ENCODE measurements at places on chromosomes 13 and 19.

DNA sequence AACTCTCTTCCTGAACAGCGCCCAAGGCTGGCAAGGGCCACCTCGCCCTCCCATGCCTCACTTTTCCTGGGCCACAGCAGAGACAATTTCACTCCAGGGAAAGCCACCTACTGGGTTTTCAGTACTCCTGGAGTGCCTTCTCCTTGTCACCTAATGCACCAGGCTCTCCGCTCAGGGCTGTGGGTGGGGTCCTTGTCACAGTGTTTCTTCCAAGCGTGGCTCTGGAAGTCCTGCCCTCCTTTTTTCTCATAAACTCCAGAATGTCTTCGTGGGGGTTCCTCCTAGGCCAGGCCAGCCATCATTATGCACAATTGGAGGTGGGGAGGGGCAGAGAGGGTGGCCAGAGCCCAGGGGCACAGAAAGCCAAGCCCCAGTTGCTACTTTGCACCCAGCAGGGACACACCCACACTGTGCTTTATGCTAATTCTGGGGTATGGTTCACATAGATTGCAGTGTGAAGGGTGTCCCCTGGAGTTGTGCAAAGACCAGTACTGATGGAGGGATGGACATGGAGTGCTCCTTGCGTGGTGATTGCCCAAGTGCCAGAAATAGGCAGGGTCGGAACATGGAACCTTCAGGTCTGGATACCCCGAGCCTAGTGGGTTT is 78.8 kb downstream of the CHST8 start:
- DNase-seq: no peak

DNA sequence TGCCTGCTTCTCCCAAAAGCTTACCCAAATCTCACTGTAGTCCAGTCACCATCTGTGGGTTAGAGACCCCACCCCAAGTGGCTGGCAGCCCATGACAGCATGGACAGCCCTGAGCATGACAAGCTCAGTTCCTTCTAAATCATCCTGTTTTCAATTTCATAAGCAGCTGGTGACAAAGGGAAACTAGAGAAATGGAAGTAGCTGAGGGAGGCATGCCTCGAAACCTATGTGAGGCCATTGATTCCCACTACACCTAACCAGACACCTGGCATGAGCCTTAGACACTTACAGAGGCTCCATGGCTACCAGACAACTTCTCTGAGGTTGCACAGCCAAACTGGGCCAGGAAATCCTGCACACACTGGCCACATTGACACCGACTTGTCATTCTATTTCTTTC is 56.2 kb downstream of the ABCC4 start:
- DNase-seq: no peak

GRCh38 chr19:50051964-50052363 is 26.2 kb downstream of the ZNF473 start:
- DNase-seq: no peak

DNA sequence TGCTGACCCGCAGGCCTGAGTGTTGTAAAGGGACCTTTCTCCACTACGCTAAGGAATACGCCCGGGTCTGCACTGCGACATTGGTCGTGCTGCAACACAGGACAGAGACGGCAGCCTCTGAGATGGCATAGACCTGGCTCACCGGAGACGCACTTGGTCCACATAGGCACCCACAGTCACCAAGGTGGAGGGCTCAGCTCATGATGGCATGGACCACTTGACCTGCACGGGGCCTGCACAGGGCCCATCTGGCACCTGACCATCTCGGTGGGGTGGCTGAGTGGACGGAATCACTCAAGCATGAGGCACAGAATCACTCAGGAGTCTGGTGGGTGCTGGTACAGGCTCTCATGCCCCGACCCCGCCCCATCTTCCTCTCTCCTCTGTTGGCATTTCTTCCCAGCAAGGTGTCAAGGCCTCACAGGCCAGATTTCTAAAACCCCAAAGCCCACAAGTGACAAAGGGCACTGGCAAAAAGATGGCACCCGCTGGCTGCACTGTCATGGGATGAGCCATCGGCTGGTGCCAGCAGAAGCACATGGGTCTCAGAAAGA is 45.9 kb downstream of the TSHZ3 start:
- DNase-seq: no peak

DNA sequence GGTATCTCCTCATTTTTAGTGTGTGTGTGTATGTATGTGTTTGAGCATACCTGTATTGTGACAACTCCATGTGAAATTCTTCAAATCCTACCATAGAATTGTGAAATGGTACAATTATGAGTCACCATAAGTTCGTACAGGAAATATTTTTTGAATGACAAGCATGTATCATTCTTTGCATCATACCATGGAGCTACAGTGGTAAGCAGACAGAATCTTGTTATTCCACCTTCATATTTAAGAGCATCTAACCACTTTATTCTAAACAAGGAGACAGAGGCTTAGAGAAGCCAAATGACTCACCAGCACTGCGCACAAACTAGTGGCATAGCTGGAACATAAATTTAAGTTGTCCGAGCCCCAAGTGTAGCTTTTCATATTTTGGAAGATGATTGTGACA is 4.5 kb upstream of the EPSTI1 start:
- DNase-seq: no peak

- DNase-seq: no peak
Observed at GRCh38 chr13:100513987-100514670, 74.5 kb downstream of the GGACT start.

GRCh38 chr13:98286799-98287198 is 109.7 kb upstream of the RNF113B start:
- no peak for DNase-seq

GRCh38 chr13:30453727-30454126 is 12.0 kb downstream of the HMGB1 start:
- DNase-seq: no peak

GRCh38 chr13:24081387-24081786 is 79.1 kb upstream of the SPATA13 start:
- DNase-seq: no peak

DNA sequence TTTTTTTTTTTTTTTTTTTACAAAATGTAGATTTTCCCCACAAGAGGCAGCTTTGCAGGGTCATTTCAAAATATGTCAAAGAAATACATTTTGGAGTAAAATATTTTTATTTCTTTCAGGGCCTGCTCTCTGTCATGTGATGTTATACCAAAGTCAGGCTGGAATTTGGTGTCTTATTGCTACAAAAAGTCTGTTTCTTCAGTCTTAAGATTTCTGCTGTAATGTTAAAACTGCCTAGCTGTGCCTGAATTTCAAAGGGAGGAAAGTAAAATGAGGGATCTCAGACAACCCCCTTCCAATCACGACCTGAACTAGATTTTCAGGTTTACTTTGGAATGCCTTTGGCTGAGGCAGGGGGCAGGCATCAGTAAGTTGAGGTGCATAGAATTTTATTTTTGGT is 12.8 kb upstream of the GTF2F2 start:
- DNase-seq: no peak

- DNase-seq: no peak
Observed at GRCh38 chr13:67118277-67118676, 111.9 kb downstream of the PCDH9 start.

DNA sequence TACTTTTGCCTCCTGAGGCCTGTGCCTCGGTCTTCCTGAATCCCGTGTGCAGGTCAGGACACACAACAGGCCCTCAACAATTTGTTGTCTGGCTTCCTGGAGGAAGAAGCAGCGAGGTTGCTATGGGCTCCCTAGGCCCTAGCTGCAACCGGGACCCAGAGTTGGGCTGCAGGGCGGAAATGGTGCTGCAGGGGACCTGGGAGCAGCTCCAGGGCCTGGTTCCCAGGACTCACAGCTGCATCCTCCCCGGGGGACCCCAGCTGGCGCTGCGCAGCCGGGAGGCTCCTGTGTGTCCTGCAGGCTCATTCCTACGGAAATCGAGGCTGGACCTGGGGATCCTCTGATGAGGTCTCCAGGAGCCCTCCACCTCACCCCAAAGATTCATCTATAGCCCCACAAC is 999 bp upstream of the TNFAIP8L1 start:
- no peak for DNase-seq

DNA sequence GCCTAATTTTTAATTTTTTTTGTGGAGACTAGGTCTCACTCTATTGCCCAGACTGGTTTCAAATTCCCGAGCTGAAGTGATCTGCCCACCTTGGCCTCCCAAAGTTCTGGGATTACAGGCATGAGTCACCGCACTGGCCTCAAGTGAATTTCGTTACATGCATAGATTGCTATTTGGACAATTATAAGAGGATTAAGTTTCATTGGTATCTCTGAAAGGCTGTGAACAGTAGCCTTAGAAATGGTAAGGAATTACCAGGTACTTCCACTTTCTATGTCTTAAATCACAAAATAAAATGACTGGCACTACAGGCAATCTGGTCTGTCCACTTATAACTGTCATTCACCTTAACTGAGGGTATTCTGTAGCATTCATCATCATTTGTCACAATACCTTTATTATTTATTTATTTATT is 2.9 kb upstream of the CCDC9 start:
- DNase-seq: no peak

DNA sequence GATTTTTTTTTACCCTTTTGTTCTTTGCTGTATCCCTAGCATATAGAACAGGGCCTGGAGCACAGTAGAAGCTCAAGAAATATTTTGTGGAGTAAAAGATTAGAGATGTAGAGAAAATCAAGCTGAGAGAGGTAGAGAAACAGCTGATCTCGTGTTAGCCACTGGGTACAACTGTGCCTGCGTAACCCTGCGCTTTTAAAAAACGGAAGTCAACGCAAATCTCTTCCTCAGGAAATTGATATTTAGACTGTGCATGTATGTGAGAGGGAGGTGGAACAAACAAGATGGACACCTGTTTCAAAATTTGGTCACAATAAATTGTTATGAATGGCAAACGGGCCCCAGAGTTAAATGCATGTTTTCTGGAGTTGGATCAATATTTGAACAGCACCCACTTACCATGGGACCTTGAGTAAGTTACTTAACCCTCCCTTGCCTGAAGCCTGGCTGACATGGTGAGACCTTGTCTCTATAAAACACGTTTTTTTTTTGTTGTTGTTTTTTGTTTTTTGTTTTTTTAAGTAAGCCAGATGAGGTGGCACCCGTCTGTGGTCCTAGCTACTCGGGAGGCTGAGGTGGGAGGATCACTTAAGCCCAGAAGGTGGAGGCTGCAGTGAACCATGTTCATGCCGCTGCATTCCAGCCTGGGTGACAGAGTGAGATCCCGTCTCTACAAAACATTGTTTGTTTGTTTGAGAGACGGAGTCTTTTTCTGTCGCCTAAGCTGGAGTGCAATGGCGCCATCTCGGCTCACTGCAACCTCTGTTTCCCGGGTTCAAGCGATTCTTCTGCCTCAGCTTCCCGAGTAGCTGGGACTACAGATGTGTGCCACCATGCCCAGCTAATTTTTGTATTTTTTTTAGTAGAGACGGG is 3.3 kb upstream of the EPOR start:
- no peak for DNase-seq

GRCh38 chr13:72963762-72964161 is 95.0 kb upstream of the KLF5 start:
- no peak for DNase-seq

- peak; percentile 79 for DNase-seq
Observed at GRCh38 chr19:1243768-1244692, 2.5 kb downstream of the ATP5F1D start.

DNA sequence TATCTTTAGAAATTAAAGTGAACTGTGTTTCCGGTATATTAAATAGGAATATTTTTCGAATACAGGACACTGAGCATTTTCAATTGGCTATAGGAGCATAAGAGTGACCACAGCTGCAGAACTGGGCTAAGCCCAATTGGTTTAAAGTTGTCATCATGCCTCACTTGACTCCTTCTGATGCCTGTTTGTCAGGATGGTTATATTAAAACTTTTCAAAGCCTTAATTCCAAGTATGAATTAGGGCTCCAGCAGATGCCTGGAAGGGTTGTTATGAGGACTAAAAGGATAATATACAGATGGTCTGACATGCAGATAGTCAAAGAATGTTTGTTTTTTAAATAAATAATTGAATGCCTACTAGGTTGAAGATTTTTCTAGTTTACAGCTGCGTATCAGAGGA is 100.0 kb downstream of the LMO7 start:
- DNase-seq: no peak

DNA sequence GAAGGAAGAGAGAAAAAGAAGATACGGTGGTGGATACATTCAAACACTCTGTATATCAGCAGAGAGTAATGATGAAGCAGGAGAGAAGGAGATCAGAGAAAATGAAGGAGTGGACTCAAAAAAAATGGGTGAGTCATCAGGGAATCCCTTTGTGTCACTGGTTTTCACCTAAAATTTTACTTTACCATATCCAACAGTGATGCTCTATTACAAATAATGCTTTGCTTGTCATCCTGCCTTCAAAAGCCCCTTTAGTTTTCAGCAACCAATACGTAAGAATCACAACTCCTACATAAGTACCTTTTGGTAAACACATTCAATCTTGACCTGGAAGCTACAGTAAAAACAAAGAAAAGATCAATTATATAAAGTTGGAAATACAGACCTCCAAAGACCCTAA is 88.8 kb downstream of the ENOX1 start:
- DNase-seq: no peak

- DNase-seq: no peak
Observed at GRCh38 chr19:42207767-42208271, 9.7 kb downstream of the DEDD2 start.

GRCh38 chr19:42267644-42268141 is 1.4 kb upstream of the CIC start:
- no peak for DNase-seq

- no peak for DNase-seq
Observed at GRCh38 chr13:21966014-21966413, 295.1 kb downstream of the FGF9 start.

- no peak for DNase-seq
Observed at GRCh38 chr19:1290196-1290702, 4.6 kb downstream of the EFNA2 start.

- no peak for DNase-seq
Observed at GRCh38 chr13:101390461-101390860, 25.8 kb downstream of the NALCN start.

- peak; percentile 75 for DNase-seq
Observed at GRCh38 chr19:43470288-43470687, 4.9 kb upstream of the LYPD3 start.

GRCh38 chr13:103044056-103044455 is 22.2 kb downstream of the SLC10A2 start:
- DNase-seq: no peak

DNA sequence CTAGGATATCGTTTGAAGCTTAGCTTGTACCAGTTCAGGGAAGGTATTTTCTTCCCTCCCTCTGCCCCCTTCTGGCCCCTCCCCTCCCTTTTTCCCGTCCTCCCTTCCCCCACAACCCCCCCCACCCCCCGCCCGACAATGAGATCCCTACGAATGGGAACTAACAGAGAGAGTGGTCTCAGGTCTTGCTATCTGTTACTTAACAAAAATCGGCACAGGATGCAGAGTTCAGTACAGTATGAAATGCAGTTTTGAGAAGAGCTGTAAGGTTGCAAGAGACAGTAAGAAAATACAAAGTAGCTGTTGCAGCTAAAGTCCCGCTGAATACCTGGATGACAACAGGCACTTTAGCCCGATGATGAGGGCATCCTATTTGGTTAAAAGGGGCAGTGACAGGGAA is 3.1 kb upstream of the DACH1 start:
- no peak for DNase-seq

DNA sequence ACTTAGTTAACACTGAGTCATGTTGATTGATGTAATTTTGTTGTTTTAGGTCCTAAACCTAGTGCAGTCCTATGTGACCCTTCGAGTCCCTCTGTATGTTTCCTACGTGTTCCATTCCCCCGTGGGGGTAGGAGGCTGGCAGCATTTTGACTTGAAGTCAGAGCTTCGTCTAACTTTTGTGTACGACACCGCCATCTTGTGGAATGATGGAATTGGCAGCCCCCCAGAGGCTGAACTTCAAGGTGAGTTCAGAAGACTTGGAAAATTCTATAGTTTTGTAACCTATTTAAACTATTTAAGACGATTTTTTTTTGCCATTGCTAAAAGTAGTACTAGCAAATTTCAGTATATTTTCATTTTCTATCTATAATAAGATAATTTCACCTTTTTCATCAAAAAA is 117.9 kb downstream of the STOML3 start:
- peak; percentile 14 for DNase-seq

GRCh38 chr13:114144606-114145244 is 12.3 kb upstream of the RASA3 start:
- DNase-seq: no peak
